ENCODE measurements at places on chromosomes 16 and 17. TPM values are rescaled to one million over a fixed set of nuclear protein-coding genes. Genes with fewer than 3 reads are reported as not detected.

Gene TEKT1
- total RNA-seq: not detected

Gene TMEM114
- total RNA-seq: not detected

Gene CLDN6
- total RNA-seq: 0.30 TPM

Gene MYH8
- total RNA-seq: 0.09 TPM

Gene KRTAP16-1
- total RNA-seq: not detected

Gene CCL5
- total RNA-seq: under 0.01 TPM

Gene ACE
- total RNA-seq: 1.1 TPM

Gene AXIN2
- 0.97 TPM for total RNA-seq

Gene EPOP
- total RNA-seq: 0.89 TPM

Gene EVPLL
- total RNA-seq: not detected

Gene YBX2
- total RNA-seq: not detected

Gene DYNLRB2
- total RNA-seq: not detected

Gene MEOX1
- not detected for total RNA-seq

Gene NXN
- total RNA-seq: 55.8 TPM

Gene RUNDC3A
- total RNA-seq: 0.59 TPM

Gene MT1G
- total RNA-seq: not detected

Gene MYH3
- total RNA-seq: 1.2 TPM

Gene ATXN2L
- 50.5 TPM for total RNA-seq

Gene IKZF3
- not detected for total RNA-seq

Gene ARMC7
- 1.8 TPM for total RNA-seq

Gene ACSM2A
- not detected for total RNA-seq

Gene TRPV2
- total RNA-seq: 49.9 TPM

Gene FAM171A2
- 3.4 TPM for total RNA-seq

Gene PLLP
- total RNA-seq: not detected

Gene BCL7C
- total RNA-seq: 26.6 TPM

Gene CA5A
- not detected for total RNA-seq

Gene CCL8
- total RNA-seq: 0.89 TPM

Gene NUDT21
- total RNA-seq: 65.6 TPM

Gene KRT28
- total RNA-seq: not detected

Gene DNAAF8
- 1.2 TPM for total RNA-seq

Gene HOXB4
- total RNA-seq: 1.8 TPM

Gene ANKRD40CL
- not detected for total RNA-seq

Gene C16orf96
- not detected for total RNA-seq

Gene VMO1
- not detected for total RNA-seq

Gene HOXB9
- total RNA-seq: 0.30 TPM

Gene KRT40
- total RNA-seq: not detected

Data from smooth muscle cell of the umbilical artery (primary cell).